ENCODE measurements at places on chromosomes 3 and 15.
A peak's percentile ranks its signal among the peaks of the same experiment; 100 is the strongest.

GRCh38 chr3:72520690-72521308 is 327.4 kb downstream of the SHQ1 start:
- no peak for DNase-seq

- no peak for DNase-seq
Observed at GRCh38 chr3:150662410-150663200, 41.1 kb downstream of the ERICH6 start.

DNA sequence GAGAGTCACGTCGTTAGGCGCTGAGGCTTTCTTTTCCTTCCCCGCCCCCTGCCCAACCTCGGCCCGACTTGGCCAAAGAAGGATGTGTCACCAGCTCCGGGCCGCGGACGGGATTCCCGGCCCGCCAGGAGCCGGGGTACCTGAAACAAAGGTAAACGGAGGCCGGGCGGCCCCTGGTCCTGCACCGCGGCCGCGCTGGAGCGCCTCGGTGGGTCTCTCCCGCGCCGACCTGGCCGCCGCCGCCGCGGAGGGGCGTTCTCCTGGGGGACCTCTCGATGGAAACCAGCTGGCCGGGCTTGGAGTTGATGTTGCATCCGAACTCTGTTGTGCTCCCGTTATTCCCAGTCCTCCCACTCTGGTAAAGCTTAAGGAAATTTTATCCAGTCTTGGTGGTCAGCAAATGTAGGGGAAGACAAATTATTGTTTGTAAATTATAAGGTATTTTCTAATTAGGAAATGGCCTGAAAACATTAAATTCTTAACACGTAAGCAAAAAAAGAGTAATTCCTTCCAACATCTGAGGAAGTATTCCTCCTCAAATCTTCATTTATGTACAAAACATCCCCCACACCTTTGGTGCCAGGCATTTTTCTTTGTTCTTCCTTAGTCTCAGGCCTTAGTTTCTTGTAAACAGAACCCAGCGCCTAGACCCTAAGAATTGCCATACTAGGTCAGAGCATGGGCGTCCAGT is 888 bp downstream of the PPP2R3A start:
- DNase-seq = no peak

- DNase-seq = no peak
Observed at GRCh38 chr3:29751647-29752314, 470.9 kb downstream of the RBMS3 start.

DNA sequence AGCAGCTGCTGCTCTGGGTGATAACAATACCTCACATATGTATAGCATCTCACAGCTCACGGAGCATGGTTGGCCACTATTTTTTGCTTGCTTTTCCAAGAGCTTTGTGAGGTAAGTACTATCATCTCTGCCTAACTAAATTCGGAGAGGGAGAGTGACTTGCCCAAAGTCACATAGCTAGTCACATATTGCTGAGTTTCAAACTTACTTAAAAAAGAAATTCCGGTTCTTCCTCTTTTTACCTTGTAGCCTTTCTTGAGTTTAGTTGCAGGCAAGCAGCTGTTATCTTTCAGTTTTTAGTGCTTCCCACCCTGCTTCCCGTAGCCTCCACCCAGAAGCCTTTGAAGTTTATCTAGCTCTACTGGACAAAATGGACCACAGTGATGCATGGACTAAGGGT is 309.2 kb downstream of the PDCD6IP start:
- DNase-seq = peak; percentile 4

- DNase-seq = no peak
Observed at GRCh38 chr3:143924522-143925285, 46.9 kb upstream of the DIPK2A start.

DNA sequence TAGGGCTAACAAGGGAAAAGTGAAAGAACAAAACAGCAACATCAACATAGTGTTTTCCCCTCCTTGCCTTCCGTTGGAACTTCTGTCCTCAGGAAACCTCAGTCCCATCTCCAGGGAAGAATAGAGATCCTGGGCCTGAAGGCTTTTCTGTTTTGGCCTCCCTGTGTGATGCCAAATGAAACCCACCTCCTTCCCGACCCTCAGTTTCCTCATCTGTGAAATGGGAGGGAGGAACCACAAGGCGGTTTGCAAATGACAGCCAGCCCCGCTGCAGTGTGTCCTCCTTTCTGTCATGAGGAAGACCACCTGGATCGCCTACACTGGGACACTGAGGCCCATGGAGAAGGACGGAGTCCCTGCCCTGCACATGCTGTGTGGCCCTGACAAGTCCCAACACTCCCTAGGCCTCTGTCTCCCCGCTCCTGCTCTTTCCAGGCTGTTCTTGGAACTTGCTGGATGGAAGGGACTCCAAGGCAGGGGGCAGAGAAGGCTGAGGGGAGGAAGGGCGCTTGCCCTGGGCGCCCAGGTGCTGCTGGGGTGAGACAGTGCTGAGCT is 28.5 kb upstream of the FBLN2 start:
- DNase-seq = no peak

DNA sequence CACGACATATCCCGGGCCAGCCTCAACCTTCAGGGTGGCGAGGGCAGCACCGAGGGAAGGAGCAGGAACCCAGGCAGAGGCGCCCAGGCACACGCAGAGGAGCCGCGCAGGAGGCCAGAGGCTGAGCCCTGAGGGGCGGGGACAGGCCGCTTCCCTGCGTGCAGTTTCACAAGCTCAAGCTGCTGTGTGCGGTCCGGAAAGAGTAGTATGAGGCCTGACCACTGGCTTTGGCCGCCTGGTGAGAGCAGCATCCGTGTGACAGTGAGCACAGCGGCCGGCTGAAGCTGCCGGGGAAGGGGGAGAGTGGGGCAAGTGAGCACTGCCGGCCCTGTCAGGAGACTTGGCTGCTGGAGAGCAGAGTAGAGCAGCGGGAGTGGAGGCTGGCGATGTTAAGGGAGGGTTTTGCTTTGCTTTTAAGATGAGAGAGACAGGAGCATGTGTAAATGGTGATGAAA is 8.7 kb downstream of the ZDHHC19 start:
- DNase-seq = no peak

GRCh38 chr3:172296248-172296974 is 151.8 kb downstream of the GHSR start:
- no peak for DNase-seq

DNA sequence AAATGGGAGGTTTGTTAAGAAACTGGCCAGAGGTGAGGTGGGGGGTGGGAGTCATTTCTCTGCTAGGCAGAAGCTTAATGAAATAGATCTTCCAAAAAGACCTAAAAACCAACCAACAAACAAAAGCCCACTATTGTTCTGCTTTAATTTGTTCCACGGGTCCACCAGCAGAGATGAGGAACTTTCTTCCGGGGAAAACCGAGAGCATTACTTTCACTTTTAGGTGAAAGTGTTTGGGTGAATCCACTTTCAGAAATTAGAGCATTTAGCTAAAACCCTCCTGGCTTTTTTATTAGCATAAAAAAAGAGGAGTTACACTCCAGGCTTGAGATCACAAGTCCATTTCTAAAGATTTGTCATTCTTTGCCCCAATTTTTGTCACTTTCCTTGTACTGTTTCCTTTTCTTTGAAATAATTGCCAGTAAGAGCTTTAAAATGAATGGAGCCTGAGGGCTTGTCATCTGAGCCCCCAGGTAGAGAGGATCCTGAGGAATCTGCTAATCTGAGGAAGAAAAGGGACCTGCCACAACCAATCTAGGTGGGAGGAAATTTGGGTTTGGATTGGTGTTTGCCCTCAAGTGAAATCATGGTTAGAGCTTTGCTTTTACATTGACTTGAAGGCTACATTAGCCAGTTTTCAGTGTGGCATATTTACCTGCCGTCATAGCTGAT is 667.6 kb downstream of the NAALADL2 start:
- no peak for DNase-seq

DNA sequence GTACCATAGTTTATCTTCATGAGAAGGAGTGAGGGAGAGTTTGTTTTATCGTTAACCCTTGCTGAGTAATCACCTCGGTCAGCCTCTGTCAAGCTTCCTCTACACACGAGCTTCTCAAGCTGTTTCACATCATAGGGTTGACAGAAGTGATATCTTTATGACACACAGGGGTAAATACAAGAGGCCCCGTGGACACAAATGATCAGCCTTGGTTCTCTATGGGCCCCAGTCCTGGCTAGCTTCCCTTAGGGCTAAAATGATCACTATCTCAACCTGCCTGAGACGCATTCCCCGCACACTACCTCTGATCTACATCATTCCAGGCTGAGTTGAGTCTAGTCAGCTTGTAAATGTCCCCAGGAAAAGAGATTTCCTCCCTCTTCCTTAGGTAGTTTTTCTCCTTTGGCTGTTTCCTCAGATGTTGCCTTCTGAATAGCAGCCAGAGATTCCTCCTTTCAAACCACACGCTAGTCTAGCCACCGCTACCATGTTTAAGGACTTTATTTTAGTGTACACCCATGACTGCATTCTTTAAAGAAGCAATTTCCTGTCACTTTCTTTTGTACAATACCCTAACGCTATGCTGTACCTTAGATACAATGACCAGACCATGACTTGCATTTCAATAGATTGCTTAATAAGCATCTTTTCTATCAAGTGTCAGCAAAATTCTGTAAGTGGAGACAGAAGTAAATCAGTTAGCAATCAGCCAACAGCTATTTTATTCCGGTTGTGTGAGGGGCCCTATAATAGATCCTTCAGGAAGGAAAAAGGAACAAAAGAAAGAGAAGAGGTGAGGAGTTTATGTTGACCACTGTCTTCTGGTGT is 35.1 kb upstream of the PPARG start:
- DNase-seq = no peak

GRCh38 chr15:61892140-61892539 is 168.1 kb downstream of the VPS13C start:
- DNase-seq = no peak

DNA sequence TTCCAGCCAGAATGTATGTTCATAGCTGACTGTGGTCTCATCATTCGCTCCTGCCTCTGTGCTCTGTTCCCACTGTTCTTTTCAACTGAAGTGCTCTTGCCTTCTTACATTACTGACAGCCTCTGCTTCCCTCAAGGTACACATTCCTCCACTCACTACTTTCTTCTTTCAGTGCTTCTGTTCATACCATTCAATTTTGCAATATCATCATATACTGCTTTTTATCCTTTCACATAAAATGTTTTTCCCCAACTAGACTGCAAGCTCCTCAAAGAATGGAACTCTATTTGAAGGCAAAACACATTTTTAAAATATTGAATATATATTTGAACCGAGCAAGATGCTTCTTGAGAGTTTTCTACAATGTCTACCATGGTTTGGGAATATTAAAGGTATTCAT is 291.1 kb downstream of the CTNNB1 start:
- no peak for DNase-seq

- no peak for DNase-seq
Observed at GRCh38 chr3:27325419-27325818, 43.8 kb downstream of the NEK10 start.

DNA sequence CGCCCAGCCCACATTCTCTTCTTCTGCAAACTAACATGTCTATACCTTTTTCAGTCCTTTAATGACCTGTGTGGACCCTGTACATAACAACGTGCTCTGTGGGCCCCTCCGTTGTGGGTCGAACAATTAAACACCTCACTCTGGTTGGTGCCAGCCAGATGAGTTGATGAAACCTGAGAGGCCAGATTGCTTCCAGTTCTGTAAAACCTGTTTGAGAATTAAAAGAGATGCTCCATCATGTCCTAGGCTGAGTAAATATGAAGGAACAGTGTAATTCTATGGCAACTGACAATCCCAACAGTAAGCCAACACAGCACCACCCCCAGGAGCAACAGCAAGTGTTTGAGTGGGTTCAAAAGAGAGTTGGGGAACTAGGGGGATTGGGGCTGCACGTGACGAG is 5.7 kb upstream of the THBS1 start:
- DNase-seq = no peak

DNA sequence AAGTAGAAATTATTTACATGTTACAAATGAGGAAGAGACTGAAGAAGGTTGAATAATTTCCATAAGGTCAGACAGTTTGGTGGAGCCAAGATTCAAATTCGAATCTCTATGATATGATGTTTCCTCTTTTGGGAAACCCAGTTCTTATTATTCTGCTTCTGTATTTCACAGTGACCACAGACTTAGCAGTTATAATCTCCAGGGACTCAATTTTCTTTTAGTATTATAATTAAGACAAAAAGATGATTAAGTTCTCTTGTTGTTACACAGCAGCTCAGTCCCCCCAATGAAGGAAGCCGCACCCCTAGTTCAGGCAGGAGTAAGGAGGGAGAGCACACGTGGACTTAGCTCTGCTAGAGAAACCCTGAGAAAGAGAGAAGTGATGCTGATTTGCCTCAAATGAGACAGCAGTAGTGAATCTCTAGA is 130.6 kb downstream of the CCNL1 start:
- DNase-seq = no peak

DNA sequence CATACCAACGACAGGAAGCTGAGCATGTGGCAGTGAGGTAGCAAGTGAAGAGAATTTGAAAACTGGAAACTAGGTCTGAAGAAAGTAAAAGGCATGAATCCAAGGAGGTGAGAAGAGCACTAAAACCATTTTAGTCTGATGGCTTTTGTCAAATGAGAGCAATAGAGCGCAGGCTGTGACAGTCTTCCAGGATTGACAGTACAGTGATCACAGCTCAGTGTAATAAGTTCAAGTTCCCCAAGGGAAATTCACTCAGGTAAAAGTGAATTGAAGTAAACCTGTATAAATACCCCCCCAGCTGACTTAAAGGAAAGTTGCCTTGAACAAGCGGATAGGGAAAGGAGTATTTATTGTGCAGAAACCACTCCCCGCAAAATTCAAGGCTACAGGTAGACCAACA is 224.2 kb upstream of the CRBN start:
- DNase-seq = no peak

- no peak for DNase-seq
Observed at GRCh38 chr3:125478326-125478725, 41.7 kb downstream of the SNX4 start.

DNA sequence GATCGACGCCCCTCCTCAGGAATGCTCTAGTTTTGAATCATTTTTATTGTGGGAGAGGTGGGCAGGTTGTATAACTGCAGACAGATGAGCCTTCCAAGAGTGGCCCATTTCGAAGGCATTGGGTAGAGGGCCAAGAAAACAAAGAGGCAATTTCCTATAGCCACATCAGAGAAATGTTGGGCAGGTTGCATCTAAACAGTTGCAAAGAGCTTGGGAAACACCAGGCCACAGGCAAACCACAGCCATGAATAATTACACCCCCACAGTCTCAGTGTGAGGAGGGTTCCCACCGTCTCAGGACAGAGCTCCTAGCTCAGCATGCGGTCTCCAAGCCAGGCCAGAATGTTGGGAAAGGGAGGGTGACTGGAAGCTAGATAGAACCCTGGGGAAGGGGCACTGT is 257.3 kb downstream of the ABHD5 start:
- no peak for DNase-seq

- no peak for DNase-seq
Observed at GRCh38 chr3:167051421-167051820, 328.7 kb downstream of the ZBBX start.

Measured in RPMI8226 (cell line).